ENCODE measurements at places on chromosomes 5 and 9. TPM values are rescaled to one million over a fixed set of nuclear protein-coding genes. Genes with fewer than 3 reads are reported as not detected.
A peak's percentile ranks its signal among the peaks of the same experiment; 100 is the strongest.

Gene LOX
- total RNA-seq = 98.2 TPM

DNA sequence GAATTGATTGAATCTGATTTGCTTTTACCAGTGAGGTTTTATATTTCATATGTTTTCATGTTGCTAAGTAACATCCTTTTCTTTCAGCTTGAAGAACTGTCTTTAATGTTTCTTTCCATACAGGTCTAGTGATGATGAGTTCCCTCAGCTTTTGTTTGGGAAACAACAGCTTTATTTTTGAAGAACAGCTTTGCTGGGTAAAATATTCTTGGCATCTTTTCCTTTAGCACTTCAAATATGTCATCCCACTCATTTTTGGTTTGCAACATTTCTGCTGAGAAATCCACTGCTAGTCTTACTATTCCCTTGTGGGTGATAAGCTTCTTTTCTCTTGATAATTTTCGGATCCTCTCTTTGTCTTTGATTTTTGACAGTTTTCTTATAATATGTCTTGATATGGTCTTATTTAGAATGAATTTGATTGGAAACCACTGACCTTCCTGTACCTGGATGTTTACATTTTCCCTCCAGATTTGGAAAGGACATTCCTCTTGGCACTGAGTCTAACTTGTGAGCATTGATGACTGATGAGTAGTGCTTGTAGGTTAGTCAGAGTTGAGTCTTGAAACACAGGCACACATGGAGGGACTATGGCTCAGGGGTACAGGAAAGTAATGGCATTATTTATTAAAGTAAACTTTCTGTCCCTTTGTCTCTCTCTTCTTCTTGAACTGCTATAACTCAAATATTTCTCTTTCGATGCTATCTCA is 220.3 kb downstream of the SPATA31D1 start:
- H3K36me3 ChIP-seq = no peaks in the 10 kb centered on the region
- H3K27ac ChIP-seq = no peak overlapping the region
- H3K4me3 ChIP-seq = no peak overlapping the region
- no peaks in the 10 kb centered on the region for H3K4me1 ChIP-seq
- no peak for DNase-seq

DNA sequence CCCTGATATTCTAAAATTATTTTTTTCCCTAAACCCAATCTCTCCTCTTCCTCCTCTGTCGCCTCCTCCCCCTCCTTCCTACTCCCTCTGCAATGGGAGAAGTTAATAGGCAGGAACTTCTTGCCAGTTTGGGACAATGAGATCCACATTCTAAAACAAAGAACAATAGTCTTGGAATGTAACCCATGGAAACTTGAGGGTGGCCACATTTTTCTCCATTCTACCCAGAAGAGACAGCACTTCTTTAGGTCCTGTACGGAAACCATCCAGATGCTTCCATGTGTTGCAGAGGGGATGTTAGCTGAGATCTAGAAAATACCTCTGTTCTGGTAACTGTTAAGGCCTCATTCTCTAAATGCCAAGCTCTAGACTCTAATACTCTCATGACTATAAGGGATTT is 10.0 kb downstream of the SPARC start:
- no peaks in the 10 kb centered on the region for H3K27me3 ChIP-seq
- peaks cover 44% of the 10 kb centered on the region for H3K4me1 ChIP-seq
- no peak overlapping the region for H3K4me3 ChIP-seq
- H3K36me3 ChIP-seq = no peaks in the 10 kb centered on the region
- DNase-seq = no peak
- H3K27ac ChIP-seq = peak overlapping the region; percentile 83

GRCh38 chr9:71795097-71795813 is 26.9 kb upstream of the CEMIP2 start:
- H3K4me3 ChIP-seq = no peak overlapping the region
- no peak for DNase-seq
- H3K36me3 ChIP-seq = no peaks in the 10 kb centered on the region
- no peaks in the 10 kb centered on the region for H3K27me3 ChIP-seq
- peaks cover 13% of the 10 kb centered on the region for H3K4me1 ChIP-seq
- H3K27ac ChIP-seq = no peak overlapping the region

GRCh38 chr9:116525611-116526010 is 161.5 kb upstream of the TRIM32 start:
- no peak overlapping the region for H3K4me3 ChIP-seq
- no peaks in the 10 kb centered on the region for H3K27me3 ChIP-seq
- no peaks in the 10 kb centered on the region for H3K4me1 ChIP-seq
- H3K27ac ChIP-seq = no peak overlapping the region
- no peaks in the 10 kb centered on the region for H3K36me3 ChIP-seq

DNA sequence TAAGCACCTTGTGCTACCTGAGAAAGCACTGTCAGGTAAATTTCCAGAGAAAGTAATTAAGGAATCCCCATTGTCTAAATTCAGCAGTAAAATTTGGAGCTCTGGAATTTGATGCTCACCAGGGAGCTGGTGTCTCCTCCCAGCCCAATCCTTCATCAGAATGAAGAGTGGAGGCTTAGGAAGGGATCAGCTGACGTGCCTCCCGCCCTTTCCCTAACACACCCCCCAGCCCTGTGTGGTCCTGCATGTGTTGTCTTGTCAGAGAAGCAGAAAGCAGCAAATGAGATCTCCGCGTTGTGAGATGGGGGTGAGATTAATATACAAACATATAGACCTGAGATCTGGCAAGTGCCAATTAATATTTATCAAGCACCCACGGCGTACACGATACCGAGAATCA is 26.9 kb upstream of the BARHL1 start:
- H3K4me3 ChIP-seq = no peak overlapping the region
- no peaks in the 10 kb centered on the region for H3K4me1 ChIP-seq

Data from hepatocyte (in vitro differentiated cells).